ENCODE measurements at places on chromosomes 4 and X.

- DNase-seq: no peak
These were observed 78.4 kb downstream of the PPEF2 start for GRCh38 chr4:75823812-75824211.

DNA sequence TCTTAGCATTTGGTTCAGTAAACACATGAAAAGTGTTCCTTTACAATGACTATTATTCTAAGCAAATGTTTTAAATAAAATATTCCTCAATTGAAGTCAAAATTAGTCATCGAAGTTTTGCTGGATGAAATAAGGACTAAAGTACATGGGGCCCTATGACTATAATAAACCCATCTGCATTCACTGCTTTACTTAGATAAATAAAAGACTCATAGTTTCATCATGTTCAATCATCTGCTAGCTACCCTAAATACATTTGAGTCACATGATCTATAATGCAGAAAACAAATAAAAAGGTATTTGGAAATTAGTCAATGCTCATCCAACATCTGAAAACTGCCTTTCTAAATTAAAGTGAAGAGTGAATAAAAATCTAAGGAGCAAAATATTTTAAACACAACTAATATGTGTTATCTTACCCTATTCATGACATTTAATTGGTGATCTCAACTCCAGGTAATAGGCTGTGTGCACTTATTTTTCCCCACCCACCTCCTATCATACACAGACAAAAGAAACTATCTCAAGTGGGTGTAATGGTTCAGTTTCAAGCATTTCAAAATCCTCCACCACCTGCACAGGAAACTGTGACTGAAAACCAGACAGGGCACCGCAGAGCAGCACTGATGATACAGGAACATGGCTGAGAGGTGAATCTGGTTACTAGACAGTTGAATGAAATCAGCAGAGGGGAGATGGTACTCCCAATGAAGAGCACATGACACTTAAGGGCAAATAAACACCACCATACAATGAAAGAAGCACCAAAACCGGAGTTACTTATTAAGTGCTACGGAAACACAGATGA, 78.6 kb downstream of the CAMK2D start:
- peak; percentile 21 for DNase-seq

- DNase-seq: no peak
These were observed 577.4 kb upstream of the INTU start for GRCh38 chr4:127055357-127055756.

DNA sequence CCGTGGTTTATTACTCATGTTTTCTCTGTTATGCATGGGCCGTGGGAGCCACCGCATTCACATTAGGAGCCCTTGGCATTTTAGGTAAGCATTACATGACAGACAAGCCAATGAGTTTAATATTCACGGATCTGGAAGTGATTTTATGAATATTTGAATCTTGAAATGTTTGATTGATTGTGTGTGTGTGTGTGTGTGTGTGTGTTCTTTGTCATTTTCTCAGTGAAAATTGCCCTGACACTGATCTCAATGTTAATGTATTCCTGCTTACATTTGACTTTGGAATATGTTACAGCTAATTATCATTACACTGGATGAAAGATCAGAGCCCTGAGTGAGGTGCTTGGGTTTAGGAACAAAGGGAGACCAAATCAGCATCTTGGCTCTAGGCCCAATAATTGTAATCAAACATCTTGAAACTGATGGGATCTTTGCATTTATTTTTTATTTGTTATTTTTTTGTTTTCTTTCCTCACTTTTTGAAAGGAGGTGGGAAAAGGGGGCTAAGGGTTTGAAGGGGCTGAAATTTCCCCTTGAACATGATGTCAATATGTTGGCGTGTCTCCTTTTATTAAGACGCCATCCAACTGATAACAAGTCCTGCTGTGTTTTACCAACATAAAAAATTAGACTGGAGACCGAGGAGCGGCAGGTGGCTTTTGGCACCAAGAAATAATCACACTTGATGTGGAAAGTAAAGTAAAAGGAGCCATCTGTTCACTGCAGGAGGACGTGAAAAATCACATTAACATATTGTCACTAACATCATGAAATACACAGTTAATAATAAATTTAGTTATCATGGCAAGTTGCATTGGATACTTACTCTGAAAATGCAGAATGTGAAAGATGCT, 5.2 kb upstream of the GK2 start:
- no peak for DNase-seq

- DNase-seq: peak; percentile 89
These were observed 161.5 kb downstream of the PPARGC1A start for GRCh38 chr4:23728393-23728792.

DNA sequence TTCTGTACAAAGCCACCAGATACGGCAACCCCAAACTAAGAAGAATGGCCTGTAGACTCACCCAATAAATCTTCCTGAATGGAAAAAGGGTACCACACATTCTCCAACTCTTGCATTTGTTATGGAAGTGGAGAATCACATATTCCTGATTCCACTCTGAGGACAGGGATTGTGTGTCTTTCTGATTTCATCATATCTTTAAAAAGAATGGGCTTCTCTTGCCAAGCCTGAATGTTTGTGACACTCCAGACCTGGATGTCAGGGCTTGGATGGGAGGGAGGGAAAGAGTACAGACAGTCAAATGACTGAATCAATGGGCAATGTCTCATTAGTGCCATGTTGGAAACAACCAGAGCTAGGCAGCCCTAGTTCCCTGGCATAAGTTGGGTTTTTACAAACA, 77.4 kb downstream of the PLAC1 start:
- no peak for DNase-seq

- DNase-seq: no peak
These were observed 76.7 kb downstream of the SLC4A4 start for GRCh38 chr4:71415491-71415890.

DNA sequence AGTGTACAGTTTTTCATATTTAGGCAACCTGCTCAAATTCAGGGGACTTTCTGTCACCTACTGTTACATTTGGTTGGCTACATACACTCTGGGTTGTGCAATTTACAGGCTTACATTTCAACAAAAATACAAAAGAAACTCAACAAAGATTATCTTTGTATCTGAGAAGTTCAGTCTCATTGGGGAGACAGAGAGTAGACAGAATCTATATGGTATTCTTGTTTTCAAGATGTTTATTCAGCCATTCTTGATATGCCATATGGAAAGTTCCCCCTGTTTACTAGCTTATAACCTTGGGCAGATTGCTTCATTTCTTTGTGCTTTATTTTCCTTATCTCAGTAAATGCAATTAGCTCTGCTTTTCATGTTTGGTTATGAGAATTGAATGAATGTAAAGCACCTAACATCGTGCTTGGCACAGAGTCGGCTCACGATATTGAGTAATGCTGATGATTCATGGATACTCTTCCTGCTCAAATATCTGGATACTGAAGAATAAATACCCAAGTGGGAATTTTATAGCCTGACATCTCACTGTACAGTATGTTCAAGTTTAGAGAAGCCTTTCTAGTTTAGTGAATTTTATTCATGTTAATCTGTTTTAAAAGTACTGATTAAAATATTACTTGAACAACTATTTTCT, 96.5 kb upstream of the PACRGL start:
- peak; percentile 36 for DNase-seq

All from BJ (cell line).